GM04503 (cell line): ENCODE measurements at places on chromosomes 1 and 21.

- DNase-seq = no peak
Observed at GRCh38 chr1:32073299-32074229, 825 bp downstream of the TMEM39B start.

DNA sequence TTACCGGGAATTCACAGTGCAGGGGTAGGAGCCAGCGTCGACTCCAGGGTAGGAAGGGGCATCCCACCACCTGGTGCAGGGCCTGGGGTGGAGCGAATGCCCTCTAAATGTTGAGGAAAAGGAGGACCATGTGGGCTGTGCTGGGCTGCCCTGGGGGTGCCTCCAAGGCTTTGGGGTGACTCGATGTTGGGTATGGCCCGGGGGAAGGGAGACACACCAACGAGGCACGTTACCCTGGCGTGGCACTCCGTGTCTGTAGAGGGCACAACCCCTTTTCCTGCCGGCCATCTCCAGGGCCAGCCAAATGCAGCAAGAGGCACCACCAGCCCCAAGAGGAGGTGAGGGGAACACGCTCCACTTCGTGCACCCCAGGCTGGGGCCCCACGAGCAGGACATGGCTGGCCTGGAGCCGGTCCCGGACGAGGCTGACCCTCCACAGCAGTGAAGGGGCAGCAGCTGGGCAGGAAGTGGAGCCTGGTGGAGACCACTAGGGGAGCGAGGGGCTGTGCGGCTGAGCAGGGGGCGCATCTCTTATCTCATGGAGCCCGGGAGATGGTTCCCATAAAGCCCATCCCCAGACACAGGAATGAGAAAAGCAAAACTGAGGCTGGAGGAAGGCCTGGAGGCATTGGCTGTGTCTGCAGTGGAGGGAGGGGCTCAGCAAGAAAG lies 11.2 kb downstream of the ACTRT2 start:
- no peak for DNase-seq

DNA sequence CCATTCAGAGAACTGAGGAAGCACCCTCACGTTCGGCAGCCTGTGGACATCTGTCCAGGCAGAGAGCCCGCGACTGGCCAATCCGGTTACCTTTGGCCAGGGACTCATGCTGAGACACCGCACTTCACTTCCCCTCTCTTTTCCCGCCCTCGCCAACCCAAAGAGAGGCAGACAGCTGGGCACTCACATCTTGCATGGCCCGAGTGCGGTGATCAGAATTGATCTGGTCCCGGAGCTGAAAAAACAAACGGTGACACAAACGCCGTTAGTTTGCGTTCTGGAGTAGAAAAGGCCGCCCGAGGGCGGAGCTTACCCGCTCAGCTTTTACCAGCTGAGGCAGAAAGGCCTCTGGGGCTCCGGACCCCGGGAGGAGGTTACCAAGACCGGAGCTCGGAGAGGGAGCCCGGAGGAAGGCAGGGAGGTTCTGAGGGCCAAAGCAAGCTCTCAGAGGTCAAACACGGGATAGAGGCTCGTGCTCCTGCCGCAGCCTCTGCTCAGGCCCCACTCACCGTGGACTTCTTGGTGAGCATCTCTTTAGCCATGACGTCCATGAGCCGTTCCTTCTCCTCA lies 376 bp downstream of the SF3A3 start:
- DNase-seq = no peak

GRCh38 chr1:204128964-204129896 lies 22.6 kb downstream of the ETNK2 start:
- no peak for DNase-seq

GRCh38 chr1:9957726-9958125 lies 14.5 kb downstream of the NMNAT1 start:
- no peak for DNase-seq

DNA sequence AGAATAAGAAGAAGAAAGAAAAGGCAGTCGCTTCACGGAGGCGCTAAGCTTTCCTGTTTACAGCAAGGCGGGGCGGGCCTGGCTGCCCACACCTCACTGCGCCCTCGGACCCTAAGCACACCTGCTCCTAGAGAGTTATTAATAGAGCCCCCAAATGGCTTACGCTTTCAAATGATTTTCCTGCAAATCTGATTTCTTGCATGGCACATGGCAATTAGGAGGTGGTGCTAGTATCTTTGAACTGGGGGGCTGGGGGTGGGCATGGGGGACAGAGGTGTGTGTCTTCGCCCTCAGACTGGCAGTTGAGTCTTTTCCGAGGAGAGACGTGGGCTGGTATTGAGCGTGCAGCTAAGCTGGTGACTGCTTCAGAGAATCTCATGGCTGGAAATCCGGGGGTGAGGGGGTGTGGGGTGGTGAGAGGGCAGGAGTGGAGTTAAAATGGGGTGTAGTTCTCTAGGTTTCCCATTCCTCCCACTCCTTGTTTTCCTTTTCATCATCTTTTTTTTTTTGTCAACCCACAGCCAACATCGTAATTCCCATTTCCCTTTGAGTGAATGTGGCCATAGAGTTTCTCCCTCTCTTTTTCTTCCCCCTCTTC lies 1.3 kb downstream of the S1PR1 start:
- DNase-seq = no peak

GRCh38 chr1:93021539-93022134 lies 57.4 kb upstream of the MTF2 start:
- DNase-seq = no peak

DNA sequence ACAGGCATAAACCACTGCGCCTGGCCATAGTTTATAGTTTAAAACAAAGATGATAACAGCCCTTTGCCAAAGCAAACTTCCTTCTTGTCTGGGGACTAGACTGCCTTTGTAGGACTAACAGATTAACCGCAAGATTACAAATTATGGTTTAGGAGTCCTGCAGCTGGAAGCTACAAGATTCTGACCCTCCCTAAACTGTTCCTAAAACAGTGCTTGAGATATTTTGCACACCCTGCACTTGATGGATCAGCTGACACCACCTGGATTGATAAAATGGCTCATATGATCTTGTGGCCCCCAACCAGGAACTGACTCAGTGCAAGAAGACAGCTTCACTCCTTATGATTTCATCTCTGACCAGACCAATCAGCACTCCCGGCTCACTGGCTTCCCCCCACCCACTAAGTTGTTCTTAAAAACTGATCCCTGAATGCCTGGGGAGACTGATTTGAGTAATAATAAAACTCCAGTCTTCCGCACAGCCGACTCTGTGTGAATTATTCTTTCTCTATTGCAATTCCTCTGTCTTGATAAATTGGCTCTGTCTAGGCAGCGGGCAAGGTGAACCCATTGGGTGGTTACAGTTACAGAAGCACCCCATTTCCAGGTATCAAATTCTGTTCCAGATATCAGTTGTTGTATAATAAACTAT lies 13.8 kb upstream of the RNF11 start:
- no peak for DNase-seq

- no peak for DNase-seq
Observed at GRCh38 chr1:171258429-171258828, 10.1 kb downstream of the FMO1 start.

GRCh38 chr1:236734141-236734765 lies 48.0 kb downstream of the ACTN2 start:
- DNase-seq = no peak

DNA sequence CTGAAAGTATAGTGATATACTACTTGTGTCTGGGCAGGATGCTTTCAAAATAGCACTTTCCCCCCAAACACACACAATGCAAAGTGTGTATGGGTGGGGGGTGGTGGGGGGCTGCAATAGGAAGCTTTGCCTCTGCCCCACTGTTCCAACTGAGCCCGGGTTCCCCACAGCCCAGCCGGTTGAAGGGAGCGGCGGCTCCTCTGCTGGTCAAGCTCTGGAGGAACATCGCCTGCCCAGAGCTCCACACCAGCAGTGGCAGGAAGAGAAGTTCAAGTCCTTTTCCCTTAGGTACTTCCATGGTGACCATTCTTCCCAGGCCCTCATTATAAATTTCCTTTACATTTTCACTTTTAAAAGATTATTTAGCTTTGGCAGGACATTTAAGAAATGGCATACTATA lies 74.9 kb downstream of the CAPZB start:
- no peak for DNase-seq

- DNase-seq = no peak
Observed at GRCh38 chr1:11648732-11649158, 5.5 kb downstream of the FBXO2 start.

DNA sequence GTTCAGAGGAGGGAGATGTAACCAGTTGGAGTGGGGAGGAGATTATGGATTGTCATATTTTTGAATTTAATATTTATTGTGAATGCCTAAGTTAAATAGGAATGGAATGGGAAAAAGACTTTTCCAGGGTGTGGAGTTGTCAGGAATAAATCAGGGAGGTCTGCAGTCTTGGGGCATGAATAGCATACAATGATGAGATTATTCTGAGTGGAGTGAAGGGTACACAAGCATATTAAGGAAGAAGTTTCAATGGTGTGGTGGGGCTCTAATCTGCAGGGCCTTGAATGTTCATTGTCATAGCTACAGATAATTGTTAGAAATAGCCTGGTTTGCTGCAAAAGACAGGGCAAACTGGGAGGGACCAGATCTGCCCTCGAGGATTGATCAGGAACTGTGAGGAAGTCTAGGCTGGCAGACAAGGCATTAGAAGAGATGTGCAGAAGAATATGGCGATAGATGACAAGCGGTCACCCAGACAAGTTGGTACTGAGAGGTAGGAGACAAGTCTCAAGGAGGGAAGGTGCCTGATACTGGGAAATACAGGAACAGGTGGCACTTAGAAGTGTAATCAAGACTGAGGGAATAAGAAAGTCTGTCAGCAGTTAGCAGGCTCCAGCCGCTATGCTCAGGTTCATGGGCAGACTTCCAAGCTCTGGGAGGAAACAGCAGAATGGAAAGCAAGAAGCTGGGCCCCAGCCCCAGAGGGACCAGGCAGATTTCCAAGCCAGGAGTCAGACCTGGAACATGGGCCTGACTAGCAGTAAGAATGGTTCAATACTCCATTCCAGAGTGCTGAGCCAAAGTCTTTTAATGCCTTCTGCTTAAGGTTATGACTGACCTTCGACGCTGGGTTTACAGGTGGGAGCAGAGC lies 20.9 kb upstream of the RGL1 start:
- DNase-seq = no peak

DNA sequence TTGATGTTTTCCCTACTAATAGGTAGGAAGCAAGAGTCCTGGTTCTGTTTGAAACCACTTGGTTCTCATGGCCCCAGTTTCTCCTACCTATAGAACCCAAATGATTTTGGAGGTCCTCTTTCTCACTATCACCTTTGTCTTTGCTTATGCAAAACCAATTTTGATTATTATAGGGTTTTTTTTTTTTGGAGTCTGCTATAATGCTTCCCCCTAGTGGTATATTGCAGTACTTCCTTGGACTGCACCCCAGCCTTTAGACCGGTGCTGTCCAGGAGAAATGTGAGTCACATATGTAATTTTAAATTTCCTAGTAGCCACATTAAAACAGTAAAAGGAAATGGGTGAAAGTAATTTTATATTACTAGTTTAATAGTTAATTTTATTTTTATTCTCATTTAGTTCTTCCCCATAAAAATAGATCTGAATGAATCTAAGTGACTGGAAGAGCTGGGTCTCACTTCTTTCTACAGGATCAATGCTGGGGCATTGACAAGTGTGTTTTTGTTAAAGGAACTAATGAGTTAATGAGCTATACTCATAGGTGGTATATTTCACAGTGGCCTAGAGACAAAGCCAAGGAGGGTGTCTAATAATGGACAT lies 10.6 kb downstream of the FCMR start:
- DNase-seq = no peak

DNA sequence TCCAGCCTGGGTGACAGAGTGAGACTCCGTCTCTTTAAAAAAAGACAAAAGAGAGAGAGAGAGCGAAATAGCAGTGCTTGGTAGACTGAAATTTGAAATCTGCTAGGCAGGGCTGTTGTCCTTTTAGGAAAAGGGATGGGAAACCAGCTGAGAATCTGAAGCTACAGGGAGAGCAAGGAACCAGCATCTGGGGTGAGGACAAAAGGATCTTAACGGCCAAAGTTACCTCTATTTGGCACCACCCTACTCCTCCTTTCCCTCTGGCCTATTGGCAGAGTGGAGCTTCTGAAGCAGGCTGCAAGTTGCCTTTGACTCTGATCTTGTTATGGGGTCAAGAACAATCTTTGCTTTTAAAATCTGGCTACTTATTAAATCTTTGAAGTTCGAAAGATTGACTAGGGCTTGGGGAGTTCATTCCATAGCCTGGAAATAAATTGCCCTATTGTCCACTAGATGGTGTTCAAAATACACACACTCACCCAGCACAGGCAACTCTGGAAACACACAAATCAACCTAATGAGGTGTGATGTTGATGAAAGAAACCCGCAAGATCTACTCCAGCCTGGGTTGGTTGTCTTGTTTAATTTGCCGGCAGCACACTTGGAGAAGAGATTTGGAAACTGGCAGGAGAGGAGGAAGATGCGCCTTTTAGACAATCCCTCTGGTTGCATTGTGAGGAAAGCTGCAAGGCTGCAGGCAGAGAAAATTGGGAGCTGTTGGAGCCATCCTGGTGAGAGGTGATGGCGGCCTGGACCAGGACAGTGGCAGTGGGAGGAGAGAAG lies 16.5 kb upstream of the PARP1 start:
- no peak for DNase-seq

- no peak for DNase-seq
Observed at GRCh38 chr1:109919303-109919702, 8.7 kb downstream of the CSF1 start.

DNA sequence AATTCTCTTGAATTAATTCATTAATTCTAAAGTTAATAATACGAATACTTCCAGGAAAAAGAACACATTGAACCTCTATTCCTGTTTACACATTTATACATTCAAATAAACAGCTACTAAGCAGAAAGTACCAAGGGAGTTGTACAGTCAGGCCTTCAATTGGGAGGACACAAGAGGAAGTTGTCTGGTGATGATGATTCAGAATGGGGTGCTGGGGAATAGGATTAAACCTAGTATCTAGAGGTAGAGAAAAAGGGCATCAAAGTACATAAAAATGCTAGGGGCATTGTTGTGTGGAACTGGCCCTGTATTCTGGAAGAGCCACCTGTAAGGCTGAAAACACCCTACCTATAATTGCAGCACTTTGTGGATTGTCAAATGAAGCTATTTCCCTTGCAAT lies 71.7 kb upstream of the MROH9 start:
- no peak for DNase-seq

GRCh38 chr1:194297094-194297493 lies 1110.7 kb upstream of the B3GALT2 start:
- DNase-seq = no peak

DNA sequence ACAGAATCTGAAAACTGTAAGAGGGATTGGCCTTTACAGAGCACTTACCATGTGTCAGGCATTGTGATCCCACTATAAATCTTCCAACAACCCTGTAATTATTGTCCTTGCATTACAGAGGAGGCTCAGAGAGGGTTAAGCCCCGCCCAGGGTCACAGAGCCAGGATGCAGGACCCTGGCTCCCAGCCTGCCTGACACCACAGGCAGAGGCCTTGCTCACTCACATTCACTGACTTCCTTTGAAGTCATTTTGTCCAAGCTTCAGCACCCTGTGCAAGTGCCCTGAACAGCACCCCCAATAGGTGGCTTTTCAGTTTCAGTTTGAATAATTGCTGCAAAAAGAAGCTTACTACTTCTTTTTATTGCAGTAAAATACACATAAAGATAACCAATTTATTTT lies 256.8 kb upstream of the NFIA start:
- DNase-seq = no peak

DNA sequence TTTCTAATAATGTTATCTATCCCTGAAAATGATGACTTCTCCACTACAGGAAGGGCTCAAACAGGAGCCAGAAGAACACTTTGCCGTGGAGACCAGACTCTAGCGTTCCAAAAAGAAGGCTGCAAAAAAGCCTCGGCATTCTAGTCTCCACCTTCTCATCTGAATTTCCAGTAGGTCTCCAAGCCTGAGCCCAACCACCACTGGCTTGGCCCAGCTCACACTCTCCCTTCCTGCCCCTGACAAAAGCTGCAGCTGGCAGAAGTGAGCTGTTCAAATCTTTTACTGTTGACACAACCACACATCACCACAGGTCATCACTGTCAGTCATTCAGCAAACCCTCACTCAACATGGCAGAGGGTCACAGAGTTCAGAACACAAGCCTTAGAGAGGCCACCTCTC lies 69.3 kb downstream of the CAMK2N1 start:
- no peak for DNase-seq
